ENCODE measurements at places on chromosomes 6 and 20.

GRCh38 chr20:49303065-49303552 is 25.3 kb upstream of the ZNFX1 start:
- no peaks in the 10 kb centered on the region for H3K36me3 ChIP-seq
- no peaks in the 10 kb centered on the region for H3K27me3 ChIP-seq
- H3K4me1 ChIP-seq = peaks cover 15% of the 10 kb centered on the region
- H3K27ac ChIP-seq = no peak overlapping the region
- no peak overlapping the region for H3K4me3 ChIP-seq

GRCh38 chr20:4065391-4065844 is 50.1 kb upstream of the RNF24 start:
- no peak for DNase-seq
- no peaks in the 10 kb centered on the region for H3K36me3 ChIP-seq
- no peak overlapping the region for H3K27ac ChIP-seq
- H3K4me1 ChIP-seq = no peaks in the 10 kb centered on the region
- no peaks in the 10 kb centered on the region for H3K27me3 ChIP-seq
- H3K4me3 ChIP-seq = no peak overlapping the region

GRCh38 chr6:29723262-29723665 is at the start of gene HLA-F:
Gene HLA-F (plus strand): TSS chr6:29723434. CDS start chr6:29723464, 30 bp downstream.
- DNase-seq = peak; percentile 91
- no peaks in the 10 kb centered on the region for H3K27me3 ChIP-seq
- H3K4me3 ChIP-seq = peak within 1 kb of the TSS; percentile 95
- H3K27ac ChIP-seq = peak within 1 kb of the TSS; percentile 100
- H3K36me3 ChIP-seq = peaks cover 40% of the 10 kb centered on the region
- H3K4me1 ChIP-seq = peaks cover 59% of the 10 kb centered on the region

- H3K36me3 ChIP-seq = no peaks in the 10 kb centered on the region
- H3K27ac ChIP-seq = peak overlapping the region; percentile 57
- no peak overlapping the region for H3K4me3 ChIP-seq
- H3K4me1 ChIP-seq = peaks cover 66% of the 10 kb centered on the region
- no peaks in the 10 kb centered on the region for H3K27me3 ChIP-seq
These were observed 21.1 kb upstream of the TAGAP start for GRCh38 chr6:159065759-159066329.

DNA sequence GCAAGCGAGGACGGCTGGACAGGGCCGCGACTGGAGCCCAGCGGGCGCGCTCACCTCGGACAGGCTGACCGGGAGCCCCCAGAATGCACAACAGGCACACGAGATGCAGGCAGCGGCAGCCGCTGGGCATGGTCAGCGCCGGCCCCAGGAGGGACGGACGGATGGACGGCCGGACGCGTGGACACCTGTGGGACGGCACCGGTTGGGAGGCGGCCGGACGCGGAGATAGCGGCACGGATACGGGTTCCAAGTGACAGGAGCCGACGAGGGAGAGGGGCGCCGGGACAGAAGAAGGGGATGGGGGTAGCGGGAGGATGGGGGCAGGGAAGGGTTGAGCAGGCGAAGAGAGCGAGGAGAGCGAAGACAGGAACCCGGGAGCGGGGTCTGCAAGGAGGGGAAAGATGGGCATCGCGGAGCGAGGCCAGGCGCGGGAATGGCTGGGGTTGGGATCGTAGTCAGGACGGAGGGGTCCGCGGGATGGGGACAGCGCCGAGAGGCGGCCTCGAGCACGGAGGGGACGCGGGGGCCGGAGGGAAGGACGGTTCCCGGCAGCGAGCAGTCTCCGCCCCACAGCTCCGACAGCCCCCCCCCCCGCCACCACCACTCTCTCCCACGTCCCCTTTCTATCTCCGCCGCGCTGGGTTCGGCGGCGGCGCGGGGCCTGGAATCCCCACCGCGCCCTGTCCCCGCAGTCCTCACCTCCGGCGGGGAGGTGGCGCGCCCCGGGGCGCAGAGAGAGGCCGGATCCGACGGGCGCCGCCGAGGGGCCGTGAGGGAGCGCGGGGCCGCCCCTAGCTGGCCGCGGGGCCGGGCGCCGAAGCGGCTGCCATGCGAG is 435 bp downstream of the DLK2 start:
- peak overlapping the region; percentile 36 for H3K27ac ChIP-seq
- H3K36me3 ChIP-seq = peaks cover 7% of the 10 kb centered on the region
- peak overlapping the region; percentile 52 for H3K4me3 ChIP-seq
